HT1080 (cell line): ENCODE measurements at places on chromosomes 4 and X.

- DNase-seq, result peak; percentile 44
These were observed 25.9 kb downstream of the SMIM31 start for GRCh38 chr4:164779811-164780216.

- DNase-seq, result no peak
These were observed 6.8 kb upstream of the VSIG4 start for GRCh38 chrX:66046612-66047235.

- DNase-seq, result no peak
These were observed 43.4 kb upstream of the CABS1 start for GRCh38 chr4:70291341-70291740.

DNA sequence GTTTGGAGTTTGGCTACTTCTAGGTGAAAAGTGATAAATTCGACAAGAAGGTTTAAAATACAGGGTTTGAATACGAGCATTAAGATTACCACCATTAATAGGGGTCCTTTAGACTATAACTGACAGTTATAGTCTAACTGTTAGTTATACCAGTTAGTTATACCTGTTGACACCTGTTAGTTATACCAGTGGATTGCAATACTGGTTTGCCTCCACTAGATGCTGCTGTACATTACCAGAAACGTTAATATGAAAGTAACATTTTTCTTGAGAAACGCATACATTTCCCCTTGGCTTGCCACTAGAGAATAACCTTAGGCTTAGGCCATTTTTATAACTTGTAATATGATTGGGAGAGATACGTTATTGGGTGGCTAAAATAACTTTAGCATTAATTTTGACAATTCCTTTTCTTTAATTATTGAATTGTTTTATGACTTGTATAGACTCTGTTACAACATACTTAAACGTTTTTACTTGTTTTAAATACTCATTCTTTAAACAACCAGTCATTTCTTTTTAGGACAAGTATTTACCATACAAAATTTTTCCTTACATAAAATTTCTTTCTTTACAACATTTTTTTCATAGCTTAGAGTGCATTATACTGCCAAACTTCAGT lies 911.2 kb downstream of the FSTL5 start:
- peak; percentile 25 for DNase-seq

DNA sequence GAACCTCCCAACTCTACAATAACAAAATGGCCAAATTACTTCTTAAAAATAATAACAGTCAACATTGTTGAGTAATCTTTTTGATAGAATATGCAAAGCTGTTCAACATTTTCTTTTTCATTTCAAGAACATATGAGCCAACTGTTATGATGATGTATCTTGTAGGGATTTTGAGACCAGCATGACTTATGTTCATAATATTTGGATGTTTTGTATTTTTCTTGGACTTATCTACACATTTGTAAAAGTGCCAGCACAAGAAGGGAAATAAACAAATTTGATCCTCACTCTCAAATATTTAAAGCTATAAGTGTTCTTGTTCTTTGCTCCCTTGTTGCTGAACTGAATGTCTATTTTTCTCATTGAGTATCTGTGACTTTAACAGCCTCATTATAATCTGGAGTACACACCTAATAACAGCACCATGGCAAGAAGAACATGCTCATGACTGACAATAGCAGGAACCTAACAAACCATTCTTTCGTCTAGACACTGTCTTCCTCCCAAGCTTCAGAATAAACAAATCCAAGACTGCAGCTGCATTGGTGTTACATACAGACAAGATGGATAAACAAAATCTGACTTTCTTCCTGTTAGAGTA lies 1049.7 kb downstream of the FAT4 start:
- DNase-seq, result no peak

DNA sequence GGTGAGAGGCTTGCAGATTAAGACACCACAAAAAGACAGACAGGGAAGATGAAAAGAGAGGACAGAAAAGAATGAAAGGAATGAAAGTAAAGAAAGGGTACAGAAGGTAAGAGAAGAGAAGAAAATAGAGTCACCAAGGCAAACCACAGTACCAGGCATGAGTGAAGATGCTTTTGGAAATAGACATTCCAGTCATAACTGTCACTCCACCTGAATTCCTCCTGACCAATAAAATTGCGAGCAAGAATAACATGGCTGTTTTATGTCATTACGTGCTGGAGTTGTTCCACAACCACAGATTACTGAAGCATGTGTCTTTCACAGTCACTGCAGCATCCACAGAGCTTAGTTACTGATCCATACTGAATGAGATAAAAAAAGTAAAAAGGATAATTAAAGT lies 864.9 kb upstream of the SLIT2 start:
- DNase-seq, result no peak
